MV-4-11 (cell line): ENCODE measurements at places on chromosomes 3 and 15.

GRCh38 chr15:51856714-51857380 lies 27.4 kb downstream of the TMOD3 start:
- no peak for DNase-seq

DNA sequence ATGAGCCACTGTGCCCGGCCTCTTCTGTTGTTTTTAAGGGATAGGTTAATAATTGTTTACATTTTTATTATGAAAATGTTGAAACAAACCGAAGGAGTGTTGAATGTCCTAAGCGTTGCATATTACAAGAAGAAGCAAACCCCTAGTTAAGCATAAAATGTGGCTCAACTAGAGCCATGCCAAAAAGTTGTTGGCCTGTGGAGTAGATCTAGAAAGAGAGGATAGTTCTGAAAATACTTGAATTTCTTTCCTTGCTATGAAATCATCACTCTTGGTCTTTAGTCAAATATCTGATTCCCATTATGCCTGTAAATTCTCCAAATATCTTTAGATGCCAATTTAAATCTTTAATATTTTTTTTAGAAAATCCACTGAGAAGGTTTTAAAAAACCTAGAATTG lies 12.8 kb downstream of the RBP2 start:
- no peak for DNase-seq

DNA sequence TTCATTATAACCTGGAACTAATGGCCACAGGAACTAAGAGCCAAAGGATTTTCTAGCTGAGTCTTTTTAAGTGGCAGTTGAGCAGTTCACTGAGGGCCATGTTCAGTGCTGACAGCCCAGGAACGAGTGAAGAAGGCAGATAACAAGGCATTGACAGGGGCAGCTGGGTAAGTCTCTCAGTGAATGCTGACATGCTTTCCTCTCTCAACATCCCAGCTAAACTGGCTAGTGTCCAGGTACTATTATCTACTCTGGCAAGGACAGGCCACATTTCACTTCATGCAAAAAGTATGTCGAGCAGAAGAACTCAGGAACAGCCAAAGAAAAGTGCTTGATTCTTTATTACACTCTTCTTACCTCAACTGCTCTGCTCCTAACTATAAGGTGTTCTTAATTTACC lies 515.9 kb downstream of the NLGN1 start:
- DNase-seq, result no peak

GRCh38 chr3:43094851-43095250 lies 11.0 kb downstream of the POMGNT2 start:
- no peak for DNase-seq

DNA sequence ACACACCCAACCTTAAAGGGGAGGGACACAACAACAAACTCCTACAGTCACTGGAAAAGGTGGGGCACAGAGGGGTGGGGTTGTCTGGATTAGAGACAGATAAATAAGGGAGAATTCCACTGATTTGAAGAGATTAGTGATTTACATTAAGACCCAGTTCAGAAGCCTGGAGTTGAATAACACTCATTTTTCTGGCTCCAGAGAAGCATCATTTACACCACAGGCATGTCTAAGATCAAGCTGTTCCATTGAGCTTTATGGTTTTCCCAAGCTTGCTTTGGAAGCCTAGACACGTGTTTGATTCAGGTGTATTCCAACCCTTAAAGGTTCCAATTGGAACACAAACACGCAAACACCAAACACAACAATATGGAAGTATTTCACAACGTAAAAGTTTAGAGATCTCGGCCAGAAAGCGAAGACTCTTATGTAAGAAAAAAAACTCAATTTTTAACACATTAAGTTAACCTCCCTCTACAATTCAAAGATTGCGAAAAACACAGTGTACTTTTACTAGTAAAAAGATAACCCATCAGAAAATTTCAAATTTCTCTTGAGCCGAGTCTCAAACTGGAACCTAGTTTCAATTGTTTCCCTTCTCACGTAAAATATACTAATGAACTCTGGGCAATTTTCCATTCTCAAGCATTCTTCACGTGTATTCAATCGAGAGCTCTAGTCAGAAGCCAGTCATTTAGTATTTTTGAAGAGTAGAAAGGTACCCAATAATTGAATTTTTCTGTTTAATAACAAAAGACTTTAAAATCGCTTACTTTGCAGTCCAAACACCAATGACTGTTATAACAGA lies 2.1 kb downstream of the TRA2B start:
- DNase-seq, result no peak

DNA sequence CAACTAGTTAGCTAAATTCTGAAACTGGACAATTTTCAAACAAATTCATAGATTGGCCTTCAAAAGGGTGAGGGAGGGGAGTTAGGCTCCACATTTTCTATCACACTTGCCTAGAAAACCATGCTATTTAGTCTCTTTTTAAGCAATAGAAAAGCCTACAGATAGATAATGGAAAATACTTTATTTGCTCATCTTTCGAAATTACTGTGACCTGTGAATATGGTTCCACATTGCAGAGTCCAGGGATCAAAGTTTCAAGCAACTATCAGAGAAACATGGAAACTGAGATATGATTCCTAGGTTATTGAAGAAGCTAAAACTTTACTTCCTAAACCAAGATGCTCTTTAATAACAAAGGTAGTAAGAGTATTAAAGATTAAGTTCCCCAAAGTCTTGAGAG lies 176.6 kb upstream of the NECTIN3 start:
- no peak for DNase-seq

DNA sequence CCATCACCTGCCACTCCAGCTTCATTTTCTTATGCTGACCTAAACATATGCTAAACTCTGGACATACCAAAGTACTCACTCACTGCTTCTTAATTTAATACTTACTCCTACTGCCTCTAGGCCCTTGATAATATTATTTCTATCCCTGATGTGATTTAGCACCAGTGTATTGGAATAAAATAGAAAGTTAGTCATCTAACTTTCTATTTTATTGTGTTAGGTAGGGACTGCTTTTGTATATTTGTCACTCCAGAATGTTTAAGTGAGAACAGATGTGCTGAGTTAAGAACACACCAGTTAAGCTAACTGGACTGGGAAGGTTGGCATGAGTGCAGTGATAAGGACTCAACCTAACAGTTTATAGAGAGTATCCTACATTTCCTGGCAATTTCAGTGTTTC lies 6.5 kb upstream of the CLDN16 start:
- DNase-seq, result no peak

DNA sequence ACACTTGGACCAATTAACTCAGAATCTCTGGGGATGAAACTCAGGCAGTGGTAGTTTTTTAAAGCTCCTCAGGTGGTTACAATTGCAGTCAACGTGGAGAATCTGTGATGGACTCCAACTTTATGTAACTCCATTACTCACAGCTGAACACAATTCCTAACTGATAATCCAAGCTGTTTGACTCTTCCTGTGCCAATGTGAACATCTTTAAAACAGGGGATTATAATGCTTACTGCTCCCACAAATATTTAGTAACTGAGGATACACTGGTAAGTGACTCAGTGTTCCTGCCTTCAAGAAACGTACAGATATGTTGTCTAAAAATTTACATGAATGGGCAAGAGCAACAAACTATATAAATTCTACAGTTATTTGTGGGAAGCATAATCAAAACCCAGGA lies 85.6 kb downstream of the OSBPL10 start:
- no peak for DNase-seq

DNA sequence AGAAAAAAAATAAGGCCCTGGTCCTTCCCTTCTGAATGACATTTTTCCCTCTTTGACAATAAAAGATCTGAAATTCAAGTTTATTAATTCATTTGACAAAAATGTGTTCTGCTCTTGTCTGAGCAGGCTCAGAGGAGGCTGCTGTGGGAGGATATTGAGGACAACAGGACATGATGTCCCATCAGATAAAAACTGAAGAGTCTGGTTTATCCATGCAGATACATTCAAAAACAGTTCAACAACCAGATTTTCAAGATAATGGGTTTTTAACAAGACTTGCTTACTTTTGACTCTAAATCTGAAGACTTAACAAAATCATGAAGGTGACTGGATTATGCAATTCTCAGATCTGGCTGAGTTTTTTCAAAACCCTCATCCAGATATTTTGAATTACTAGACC lies 36.9 kb upstream of the STRIT1 start:
- DNase-seq, result no peak

DNA sequence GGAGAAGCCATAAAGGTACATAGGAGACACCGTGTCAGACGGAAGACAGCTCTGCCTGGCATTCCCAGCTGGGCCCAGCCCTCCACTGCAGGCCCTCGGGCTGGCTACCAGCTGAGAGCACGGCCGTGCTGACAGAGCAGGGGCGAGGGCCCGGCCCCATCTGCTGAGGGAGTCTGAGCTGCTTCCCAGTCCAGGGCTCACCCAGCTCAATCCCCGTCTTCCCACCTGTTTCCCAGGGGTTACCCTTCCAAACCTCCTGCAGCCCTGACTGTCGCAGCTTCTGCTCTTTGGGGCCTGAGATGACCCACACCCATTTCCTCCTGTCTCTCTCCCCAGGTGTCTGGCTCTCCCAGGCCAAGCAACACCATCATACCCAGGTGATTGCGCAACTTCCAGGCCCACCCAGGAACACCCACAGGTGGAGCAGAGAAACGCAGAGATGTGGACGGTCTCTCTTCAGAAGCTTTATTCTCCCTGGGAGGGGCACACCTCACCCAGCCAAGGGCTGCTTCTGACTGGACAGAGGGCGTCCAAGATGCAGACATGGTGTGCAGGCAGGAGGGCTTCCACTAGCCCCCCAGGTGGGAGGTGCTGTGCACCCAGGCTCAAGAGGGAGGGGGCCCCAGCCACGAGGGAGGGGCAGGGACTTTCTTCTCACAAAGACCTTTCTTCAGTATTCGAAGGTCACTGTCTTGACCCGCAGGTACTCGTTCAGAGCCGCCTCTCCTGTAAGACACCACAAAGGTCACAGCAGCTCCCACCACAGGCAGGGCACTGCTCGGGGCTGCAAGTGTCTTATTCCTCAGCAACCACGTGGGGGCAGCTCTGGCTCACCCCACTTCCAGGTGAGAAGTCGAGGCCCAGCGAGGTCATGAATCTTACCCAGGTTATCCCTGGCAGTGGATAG lies 19.4 kb upstream of the SLC41A3 start:
- no peak for DNase-seq
